Vein endothelial cell (primary cell): ENCODE measurements at places on chromosomes 2 and 18. TPM values are rescaled to one million over a fixed set of nuclear protein-coding genes. Genes with fewer than 3 reads are reported as not detected.

ACVR1C gene
- total RNA-seq: not detected in 2 replicates

MAP4K3 gene
- total RNA-seq: 31.0 and 40.2 TPM in 2 replicates

ADGRF3 gene
- total RNA-seq: under 0.01 and 0.38 TPM in 2 replicates

CNGA3 gene
- not detected in 2 replicates for total RNA-seq

ALPI gene
- not detected in 2 replicates for total RNA-seq

NTSR2 gene
- total RNA-seq: not detected in 2 replicates

NT5C1B gene
- not detected in 2 replicates for total RNA-seq
